Cardiac atrium fibroblast (primary cell): ENCODE measurements at places on chromosomes 12 and 14. TPM values are rescaled to one million over a fixed set of nuclear protein-coding genes. Genes with fewer than 3 reads are reported as not detected.

Gene CLECL1
- total RNA-seq = not detected in 2 replicates

Gene MMP17
- 25.9 and 31.8 TPM in 2 replicates for total RNA-seq

Gene SLC6A13
- total RNA-seq = not detected in 2 replicates

Gene TPPP2
- total RNA-seq = not detected in 2 replicates

Gene IL22
- total RNA-seq = not detected in 2 replicates

Gene HEATR5A
- total RNA-seq = 20.6 and 33.4 TPM in 2 replicates

Gene SRRM4
- not detected in 2 replicates for total RNA-seq

Gene C12orf50
- total RNA-seq = not detected in 2 replicates

Gene NKX2-1
- not detected in 2 replicates for total RNA-seq

Gene ACSM4
- not detected in 2 replicates for total RNA-seq

Gene KCNJ8
- 0.16 and 0.36 TPM in 2 replicates for total RNA-seq

Gene EIF2S3B
- total RNA-seq = 0.49 and 0.54 TPM in 2 replicates

Gene CACNA2D4
- not detected in 2 replicates for total RNA-seq

Gene PTPN21
- total RNA-seq = 5.4 and 6.8 TPM in 2 replicates

Gene LRTM2
- not detected in 2 replicates for total RNA-seq

Gene SIX6
- total RNA-seq = not detected in 2 replicates

Gene SUDS3
- 11.0 and 13.6 TPM in 2 replicates for total RNA-seq

Gene TGFB3
- 9.2 and 10.5 TPM in 2 replicates for total RNA-seq

Gene CCDC197
- total RNA-seq = not detected in 2 replicates

Gene ZNF384
- total RNA-seq = 25.1 and 33.4 TPM in 2 replicates

Gene SYNE3
- 15.6 and 15.9 TPM in 2 replicates for total RNA-seq
